NCI-H524 (cell line): ENCODE measurements at places on chromosomes 1 and 21.

DNA sequence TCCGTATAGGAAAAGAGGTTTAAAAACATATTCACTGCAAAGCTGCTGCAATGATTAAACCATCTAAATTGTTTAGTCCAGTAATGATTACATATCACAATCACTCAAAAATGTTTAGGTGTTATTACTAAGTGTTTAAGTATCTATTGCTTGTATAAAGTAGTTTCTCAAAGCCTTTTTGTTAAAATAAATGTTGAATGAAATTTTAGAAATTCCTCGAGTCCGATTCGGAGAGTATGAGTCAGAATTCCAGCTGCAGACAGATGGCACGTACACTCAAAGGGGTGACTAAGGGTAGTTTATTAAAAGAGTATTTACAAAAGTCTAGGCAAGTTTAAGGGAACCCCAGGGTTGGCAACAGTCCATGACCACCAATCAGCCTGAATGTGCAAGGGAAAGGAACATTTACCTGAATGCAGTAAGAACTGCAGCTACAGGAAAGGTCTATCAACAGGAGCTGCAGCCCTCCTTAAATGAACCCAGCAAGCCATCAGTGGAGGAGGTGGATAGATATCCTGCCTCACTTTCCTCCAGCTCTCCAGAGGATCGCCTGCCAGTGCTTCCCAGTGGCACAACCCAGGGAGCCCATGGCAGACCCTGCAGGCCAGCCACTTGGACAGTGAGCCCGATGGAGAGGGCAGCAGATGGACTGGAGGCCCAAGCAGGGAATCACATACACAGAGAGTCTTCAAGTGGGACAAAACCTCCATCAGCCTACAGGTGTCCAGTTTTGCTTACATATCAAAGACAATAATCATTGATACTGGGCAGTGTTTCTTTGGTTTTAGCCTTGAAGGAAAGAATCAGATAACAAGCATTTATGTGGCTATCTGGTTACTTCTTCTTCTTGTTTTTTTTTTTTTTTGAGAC, 92.1 kb upstream of the SLC44A3 start:
- no peak for DNase-seq

- peak; percentile 66 for DNase-seq
Observed at GRCh38 chr1:44621841-44622286, 52.4 kb downstream of the TMEM53 start.

GRCh38 chr1:14614341-14614740, 15.9 kb downstream of the KAZN start:
- DNase-seq, result no peak

DNA sequence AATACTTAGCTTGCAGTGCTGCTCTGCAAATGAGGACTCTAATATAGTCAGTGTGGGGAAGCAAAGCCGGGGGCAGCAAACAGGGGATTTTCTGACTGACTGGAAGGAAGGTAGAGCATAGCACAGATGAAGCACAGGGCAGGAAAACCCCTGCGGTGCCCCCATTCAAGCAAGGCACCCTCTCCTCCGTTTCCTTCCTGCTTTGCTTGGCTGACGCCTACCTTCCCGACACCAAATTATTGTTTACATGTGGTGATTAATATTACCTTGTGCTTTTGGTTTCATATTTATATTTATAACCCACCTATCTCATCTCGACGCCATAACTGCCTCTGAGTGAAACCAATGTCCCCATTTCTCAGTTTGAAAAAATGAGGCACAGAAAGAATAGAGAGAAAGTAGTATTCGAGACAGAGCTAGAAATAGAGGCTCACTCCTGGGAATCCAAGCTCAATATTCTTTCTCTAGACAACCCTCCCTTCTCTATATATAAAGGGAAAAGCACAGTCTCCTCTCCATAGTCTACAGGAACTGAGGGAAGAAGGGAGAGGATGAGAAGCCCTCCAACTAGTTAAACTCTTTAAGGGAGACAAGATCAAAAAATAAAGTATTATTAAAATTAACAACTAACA, 41.3 kb downstream of the PIK3C2B start:
- DNase-seq, result no peak

GRCh38 chr1:85438353-85438752, 26.6 kb downstream of the DDAH1 start:
- DNase-seq, result no peak

GRCh38 chr1:212529211-212529741, 79.3 kb upstream of the ATF3 start:
- DNase-seq, result peak; percentile 89
